CD14-positive monocyte (primary cell): ENCODE measurements at places on chromosomes 6 and 20. TPM values are rescaled to one million over a fixed set of nuclear protein-coding genes. Genes with fewer than 3 reads are reported as not detected.

DNA sequence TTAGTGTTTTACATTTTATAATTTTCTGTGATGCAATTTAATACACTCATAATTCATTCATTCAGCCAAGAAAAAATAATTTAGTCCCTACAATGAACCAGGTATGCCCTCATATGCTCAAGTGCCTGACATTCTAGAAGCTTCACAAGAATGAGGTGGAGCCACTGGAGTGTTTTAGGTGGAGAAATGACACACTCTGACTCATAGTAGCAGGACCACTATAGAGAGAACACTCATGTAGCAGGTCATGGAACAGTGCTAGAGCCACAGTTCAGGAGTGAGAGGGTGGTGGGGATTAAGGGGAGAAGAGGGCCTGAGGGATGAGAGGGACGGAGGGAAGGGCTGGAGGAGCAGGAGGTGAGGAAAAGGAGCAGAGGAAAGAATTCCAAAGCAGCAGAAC lies 1.4 kb upstream of the HLA-G start:
- peaks cover 7% of the 10 kb centered on the region for H3K4me1 ChIP-seq
- H3K27me3 ChIP-seq = peaks cover 73% of the 10 kb centered on the region
- no peaks in the 10 kb centered on the region for H3K36me3 ChIP-seq
- no peak overlapping the region for H3K4me3 ChIP-seq
- DNase-seq = no peak

DNA sequence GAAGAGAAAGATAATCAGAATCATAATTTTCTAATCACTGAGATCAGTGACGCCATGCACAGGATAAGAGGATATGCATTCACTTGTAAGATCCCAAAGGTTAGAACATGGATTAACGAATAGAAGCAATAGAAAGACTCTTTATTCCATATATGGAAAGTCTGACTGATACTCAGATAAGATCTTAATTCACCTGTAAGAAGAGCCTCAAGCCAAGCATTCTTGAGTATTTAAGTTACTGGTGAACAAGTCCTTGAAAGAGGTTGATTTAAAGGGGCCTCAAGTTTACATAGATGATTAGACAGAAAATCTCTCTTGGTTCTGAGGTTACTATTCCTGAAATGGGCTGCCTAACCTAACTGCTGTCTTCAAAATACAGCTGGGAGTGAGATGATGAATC lies 53.8 kb upstream of the MTRF1L start:
- no peak overlapping the region for H3K4me3 ChIP-seq
- no peaks in the 10 kb centered on the region for H3K4me1 ChIP-seq
- H3K36me3 ChIP-seq = no peaks in the 10 kb centered on the region

DNA sequence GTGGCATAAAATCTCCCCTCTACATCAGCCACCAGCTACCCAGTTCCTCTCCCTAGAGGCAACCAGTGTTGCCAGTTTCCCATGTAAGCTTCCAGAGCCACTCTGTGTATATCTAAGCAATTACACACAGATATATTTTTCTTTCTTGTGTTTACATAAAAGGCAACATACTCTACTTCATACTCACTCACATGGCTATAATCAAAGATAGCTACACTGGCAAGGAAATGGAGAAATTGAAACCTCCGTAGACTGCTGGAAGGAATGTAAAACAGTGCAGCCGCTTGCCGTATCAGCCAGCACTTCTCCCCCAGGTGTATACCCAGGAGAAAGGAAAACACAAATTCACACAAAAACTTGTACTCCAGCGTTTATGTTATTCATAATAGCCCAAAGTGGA lies 38.5 kb upstream of the NELFCD start:
- no peak overlapping the region for H3K27ac ChIP-seq
- no peak overlapping the region for H3K4me3 ChIP-seq
- H3K27me3 ChIP-seq = no peaks in the 10 kb centered on the region

GRCh38 chr20:58907320-58908137 lies 55.0 kb downstream of the GNAS start:
- H3K27me3 ChIP-seq = no peaks in the 10 kb centered on the region
- DNase-seq = peak; percentile 90
- H3K27ac ChIP-seq = peak overlapping the region; percentile 91
- H3K4me3 ChIP-seq = peak overlapping the region; percentile 76
- H3K36me3 ChIP-seq = peaks cover 70% of the 10 kb centered on the region

DNA sequence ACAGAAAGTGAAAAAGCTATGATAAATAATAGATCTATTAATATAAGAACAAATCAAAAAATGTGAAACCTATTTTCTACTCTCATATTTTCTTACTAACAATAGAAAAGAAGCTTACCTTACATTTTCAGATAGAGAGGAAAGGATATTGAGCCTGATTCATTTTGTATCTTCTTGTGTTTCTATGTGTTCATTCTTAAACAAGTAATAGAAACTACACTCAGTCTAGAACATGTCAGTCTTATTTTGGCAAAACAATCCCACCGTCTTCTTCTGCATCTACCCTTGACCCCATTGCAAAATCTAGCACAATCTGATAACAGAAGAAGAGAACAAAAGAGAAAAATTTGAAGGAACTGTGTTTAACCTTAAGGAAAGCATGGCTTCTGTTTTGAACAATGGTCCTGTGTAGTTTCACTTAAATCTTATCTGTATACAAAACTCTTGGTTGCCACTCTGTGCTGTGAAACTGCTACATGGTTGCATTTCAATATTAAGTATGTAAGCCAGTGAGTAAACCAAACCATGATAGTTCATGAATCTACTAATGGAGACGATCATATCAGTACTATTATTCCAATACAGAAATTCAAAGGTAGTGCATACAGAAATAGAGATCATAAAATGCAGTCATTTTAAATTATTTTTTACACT lies 69.5 kb upstream of the LGSN start:
- peaks cover 22% of the 10 kb centered on the region for H3K27me3 ChIP-seq
- H3K4me1 ChIP-seq = peaks cover 4% of the 10 kb centered on the region
- no peak overlapping the region for H3K27ac ChIP-seq
- H3K36me3 ChIP-seq = no peaks in the 10 kb centered on the region
- DNase-seq = no peak
- no peak overlapping the region for H3K4me3 ChIP-seq

- H3K4me3 ChIP-seq = no peak overlapping the region
- H3K36me3 ChIP-seq = no peaks in the 10 kb centered on the region
- no peaks in the 10 kb centered on the region for H3K27me3 ChIP-seq
- H3K27ac ChIP-seq = no peak overlapping the region
- no peaks in the 10 kb centered on the region for H3K4me1 ChIP-seq
Observed at GRCh38 chr20:36377348-36378326, 71.5 kb downstream of the DLGAP4 start.

- no peak overlapping the region for H3K4me3 ChIP-seq
- no peak for DNase-seq
- H3K36me3 ChIP-seq = peaks cover 35% of the 10 kb centered on the region
- no peaks in the 10 kb centered on the region for H3K27me3 ChIP-seq
Observed at GRCh38 chr6:158707821-158708195, 58.0 kb downstream of the SYTL3 start.

DNA sequence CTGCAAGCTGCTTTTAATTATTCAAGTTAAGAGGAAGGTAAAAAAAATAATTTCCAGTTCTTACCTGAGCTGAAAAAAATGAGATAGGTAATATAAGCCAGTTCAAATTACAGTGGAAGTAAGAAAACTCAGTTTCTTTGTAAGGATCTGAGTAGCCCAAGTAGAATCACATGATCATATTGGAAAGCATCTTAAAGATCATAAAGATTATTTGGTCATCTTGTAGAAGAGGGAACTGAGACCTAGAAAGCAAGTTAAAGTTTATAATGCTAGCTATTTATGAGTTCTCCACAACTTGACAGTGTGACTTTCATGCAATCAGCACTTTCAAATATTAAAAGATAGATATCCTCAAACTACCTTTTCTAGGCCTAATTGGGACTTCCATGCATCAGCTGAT lies 80.5 kb downstream of the FARS2 start:
- no peak overlapping the region for H3K4me3 ChIP-seq
- DNase-seq = no peak
- H3K36me3 ChIP-seq = no peaks in the 10 kb centered on the region
- H3K27me3 ChIP-seq = no peaks in the 10 kb centered on the region
- no peak overlapping the region for H3K27ac ChIP-seq
- H3K4me1 ChIP-seq = no peaks in the 10 kb centered on the region

Gene CDH26
- 1.2 and 2.0 TPM in 2 replicates for polyA plus RNA-seq

Gene CRISP3
- not detected for polyA plus RNA-seq

Gene PRDM13
- polyA plus RNA-seq = not detected in 2 replicates

DNA sequence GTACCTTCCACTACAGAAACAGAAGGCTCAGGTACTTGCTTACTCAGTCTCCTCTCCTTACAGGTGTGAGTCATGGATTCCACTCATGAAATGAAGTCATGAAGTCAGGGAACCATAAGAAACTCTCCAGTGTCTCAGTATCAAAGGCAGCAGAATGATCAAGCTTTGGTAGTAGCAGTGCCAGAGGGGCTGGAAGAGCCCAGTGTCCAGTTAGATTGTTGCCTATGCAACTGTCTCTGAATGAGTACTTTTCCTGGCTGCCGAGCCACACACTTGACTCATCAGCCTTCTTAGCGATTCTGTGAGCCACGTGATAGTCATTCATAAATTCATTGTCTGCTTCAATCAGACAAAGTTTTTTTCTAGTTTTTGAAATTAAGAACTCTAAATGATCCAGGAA lies 52.2 kb upstream of the DTNBP1 start:
- no peak overlapping the region for H3K27ac ChIP-seq
- H3K4me3 ChIP-seq = no peak overlapping the region
- no peak for DNase-seq
- H3K27me3 ChIP-seq = no peaks in the 10 kb centered on the region
- no peaks in the 10 kb centered on the region for H3K36me3 ChIP-seq

Gene C6orf15
- polyA plus RNA-seq = not detected in 2 replicates
